ENCODE measurements at places on chromosomes 16 and 17.

- no peak for DNase-seq
These were observed 19.4 kb upstream of the WDR45B start for GRCh38 chr17:82667668-82668000.

- DNase-seq, result no peak
These were observed 981 bp downstream of the GLG1 start for GRCh38 chr16:74605746-74606520.

GRCh38 chr17:3771140-3771539 is 29.8 kb downstream of the ITGAE start:
- no peak for DNase-seq

DNA sequence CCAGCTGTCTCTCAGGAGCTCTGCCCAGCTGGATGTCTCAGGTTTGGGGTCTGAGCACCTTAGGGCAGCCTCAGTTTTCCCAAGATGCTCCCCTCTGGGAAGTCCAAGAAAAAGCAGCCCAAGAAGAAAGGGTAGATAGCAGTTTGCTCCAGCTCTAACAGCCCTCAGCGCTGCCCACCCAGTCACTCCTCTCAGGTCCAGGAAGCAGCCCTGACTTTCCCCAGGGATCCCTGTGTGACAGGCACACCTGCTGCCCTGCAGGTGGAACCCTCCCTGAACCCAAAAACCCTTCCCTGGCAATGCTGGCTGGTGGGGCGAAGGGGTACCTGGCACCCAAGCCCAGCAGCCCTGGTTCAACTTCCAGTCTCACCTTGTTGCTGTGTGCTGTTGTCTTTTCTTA is 48.1 kb downstream of the BEAN1 start:
- peak; percentile 12 for DNase-seq

DNA sequence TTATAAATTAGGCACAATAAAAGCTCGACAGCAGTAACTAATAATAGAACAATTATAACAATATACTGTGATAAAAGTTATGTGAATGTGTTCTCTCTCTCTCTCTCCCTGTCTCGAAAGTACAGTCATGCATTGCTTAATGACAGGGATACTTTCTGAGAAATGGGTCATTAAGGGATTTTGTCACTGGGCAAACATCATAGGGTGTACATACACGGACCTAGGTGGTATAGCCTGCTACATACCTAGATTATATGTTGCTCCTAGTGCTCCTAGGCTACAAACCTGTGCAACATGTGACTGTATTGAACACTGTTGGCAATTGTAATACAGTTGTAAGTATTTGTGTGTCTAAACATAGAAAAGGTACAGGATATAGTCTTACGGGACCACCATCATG is 6.9 kb downstream of the ZNRF1 start:
- DNase-seq, result no peak

GRCh38 chr17:58242171-58242784 is 3.9 kb downstream of the LPO start:
- no peak for DNase-seq

DNA sequence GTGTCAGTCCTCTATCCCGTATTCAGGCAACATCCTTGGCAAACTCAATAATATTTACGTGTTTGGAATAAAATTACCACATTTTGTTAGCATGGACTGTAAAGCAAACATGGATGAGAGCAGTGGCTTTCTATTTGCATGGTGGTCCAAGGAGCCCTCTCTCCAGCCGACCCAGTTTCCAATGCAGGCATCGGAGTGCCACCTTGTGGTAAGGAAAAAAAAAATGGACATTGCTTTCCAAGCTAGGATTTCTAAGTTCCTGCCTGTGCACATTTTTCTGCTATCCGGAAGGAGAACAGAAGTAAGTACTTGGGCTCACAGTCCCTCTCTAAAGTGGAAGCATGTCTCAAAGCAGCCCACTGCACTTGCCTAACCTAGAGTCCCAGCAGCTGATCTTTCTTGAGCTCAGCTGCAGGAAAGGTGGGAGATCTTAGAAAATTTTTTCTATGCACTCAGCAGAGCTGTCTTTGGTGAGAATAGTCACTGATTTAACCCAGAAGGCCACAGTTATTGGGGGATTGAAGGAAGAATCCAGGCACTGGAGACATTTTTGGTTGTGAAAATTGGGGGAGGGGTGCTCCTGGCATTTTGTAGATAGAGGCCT is 46.0 kb upstream of the ERCC4 start:
- peak; percentile 24 for DNase-seq

- no peak for DNase-seq
These were observed 25.6 kb downstream of the SOST start for GRCh38 chr17:43732958-43733357.

DNA sequence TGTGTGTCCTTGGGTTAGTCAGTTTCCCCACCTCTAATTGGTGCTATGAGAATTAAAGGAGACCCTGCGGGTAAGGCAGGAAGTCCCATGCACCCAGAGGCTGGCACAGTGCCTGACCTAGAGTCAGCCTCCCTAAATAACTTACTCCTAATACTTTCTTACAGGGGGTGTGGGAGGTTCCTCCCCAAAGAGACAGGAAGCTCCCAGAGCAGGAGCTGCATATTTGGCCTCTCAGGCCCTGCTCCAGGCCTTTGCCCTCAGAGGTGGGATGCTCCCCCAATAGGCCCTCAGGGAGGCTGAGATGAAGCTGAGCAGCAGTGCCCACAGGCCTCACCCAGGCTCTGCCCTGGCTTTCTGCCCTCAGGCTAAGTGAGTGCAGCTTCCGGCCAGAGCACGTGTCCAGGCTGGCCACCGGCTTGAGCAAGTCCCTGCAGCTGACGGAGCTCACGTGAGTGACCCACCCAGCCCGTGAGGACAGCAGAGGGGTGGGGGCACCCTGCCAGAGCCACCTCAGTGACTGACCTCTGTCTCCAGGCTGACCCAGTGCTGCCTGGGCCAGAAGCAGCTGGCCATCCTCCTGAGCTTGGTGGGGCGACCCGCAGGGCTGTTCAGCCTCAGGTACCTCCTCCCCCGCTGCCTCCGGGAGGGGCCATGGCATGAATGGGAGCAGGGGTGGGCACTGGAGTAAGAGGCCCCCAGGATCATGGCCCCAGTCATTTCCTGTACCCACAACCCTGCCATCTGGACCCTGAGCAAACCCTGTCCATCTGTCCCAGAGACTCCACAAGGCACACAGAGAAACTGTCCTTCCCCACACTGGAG is 31.1 kb upstream of the CPNE2 start:
- DNase-seq, result peak; percentile 85

- no peak for DNase-seq
These were observed 6.4 kb downstream of the CIAO3 start for GRCh38 chr16:734208-734980.

All from SHP77 (cell line).